Anterior cingulate cortex (tissue), 58 donors: ENCODE measurements at places on chromosomes 11 and 22.

GRCh38 chr11:18282626-18283025 is 16.6 kb downstream of the SAA1 start:
- DNase-seq = no peak

DNA sequence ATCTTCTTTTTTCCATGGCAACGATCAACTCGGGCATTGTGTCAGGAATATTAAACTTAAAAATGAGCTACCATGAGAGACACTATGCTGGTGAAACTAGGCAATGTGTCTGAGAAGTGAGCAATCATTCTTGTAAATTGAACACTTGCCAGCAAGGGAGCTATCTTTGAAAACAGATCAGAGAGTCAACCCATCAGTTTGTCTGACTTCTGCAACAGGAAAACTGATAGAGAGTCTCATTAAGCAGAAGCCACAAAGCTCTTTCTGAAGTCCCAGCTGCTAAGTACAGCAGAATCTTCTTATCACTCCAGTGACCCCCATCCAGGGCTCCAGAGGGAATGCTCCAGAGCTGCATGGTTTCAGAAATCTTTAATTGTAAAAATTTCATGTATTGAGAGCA is 114.7 kb downstream of the MSANTD4 start:
- DNase-seq = no peak

DNA sequence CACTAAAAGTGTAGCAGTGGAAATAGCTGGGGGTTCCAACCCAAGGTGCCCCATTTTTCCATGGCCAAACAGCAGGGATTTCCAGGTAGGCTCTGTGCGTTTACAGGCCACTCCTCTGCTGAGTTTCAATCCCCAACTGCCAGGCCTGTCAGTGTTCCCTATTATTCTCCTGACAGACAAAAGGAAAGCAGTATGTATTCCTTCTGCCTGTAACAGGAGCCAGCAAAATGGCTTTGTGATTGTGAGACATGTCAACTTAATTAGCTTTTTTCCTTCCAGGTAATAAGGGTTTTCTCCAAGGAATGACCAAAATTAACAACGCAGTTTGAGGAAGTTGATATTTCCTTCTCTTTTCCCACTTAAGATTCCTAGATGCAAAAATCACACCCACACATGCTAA is 277.1 kb upstream of the MPPED2 start:
- no peak for DNase-seq

- DNase-seq = peak; percentile 87
These were observed 79.8 kb upstream of the NCAM1 start for GRCh38 chr11:112881461-112881860.

DNA sequence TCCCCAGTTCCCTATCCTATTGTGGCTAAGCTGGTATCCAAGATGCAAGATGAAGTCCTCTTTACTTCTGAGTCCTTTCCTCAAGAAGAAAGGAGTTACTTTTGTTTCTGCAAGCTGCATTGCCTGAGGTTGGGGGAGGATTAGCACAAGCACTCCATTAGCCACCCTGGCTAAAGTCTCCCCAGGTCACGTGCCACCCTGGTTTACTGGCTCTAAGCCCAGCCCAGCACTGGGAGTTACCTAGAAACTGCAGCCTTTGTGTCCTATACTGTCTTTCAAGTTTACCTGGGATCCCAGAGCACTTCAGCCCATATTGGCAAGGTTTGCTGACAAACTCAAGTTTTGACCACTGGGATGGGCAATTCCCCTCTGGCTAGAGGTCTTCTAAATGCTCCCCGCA is 78.4 kb upstream of the DBX1 start:
- DNase-seq = no peak

DNA sequence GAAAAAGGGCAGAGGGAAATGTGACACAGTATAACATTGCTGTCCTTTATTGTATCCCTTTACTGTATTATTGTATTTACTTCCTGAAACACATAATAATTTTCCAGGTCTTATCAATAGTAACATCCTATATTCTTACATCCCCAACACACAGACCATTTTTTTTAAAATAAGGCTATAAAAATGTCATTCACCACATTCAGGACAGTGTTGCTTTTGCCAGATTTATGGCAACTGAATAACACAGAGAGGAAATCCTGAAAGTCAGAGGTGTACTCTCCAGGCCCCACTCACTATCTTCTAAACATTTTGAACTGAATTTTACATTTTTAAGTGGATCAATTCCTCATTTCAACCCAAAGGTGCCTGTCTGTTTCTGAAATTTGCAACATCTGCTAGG is 104.8 kb upstream of the MTMR2 start:
- DNase-seq = no peak

DNA sequence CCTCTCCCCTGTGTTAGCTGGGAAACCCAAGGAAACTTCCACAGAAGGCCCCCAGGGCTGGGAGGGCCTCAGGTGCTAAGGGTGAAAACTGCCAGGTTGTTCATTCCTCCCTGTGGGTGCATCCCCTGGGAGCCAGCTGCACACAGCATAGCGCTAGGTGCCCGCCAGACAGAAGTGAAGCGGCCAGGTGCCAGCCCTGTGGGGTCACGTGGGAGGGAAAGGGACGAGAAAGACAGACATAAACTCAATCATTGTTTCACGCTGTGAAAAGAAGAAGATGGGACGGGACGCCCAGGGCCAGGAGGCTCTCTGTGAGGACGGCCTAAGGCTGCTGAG is 31.6 kb upstream of the HMOX1 start:
- no peak for DNase-seq

DNA sequence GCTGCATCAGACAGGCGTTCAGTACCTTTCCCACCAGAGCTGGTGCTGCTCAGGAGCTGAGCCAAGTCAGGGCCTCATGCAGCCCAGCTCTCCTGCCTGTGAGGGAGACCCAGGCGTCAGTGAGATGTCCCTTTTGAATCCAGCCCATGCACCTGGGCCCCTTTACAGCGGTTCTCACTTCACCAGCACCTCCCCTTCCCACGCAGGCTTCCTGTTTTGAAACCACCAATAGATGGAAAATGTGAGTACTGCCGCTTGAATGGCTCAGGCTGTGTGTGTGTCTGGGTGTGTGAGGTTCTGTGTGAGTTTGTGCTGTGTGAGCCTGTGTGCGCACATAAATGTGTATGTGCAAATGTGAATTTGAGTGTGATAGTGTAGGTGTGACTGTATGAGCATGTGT is 88.4 kb downstream of the UBASH3B start:
- no peak for DNase-seq

DNA sequence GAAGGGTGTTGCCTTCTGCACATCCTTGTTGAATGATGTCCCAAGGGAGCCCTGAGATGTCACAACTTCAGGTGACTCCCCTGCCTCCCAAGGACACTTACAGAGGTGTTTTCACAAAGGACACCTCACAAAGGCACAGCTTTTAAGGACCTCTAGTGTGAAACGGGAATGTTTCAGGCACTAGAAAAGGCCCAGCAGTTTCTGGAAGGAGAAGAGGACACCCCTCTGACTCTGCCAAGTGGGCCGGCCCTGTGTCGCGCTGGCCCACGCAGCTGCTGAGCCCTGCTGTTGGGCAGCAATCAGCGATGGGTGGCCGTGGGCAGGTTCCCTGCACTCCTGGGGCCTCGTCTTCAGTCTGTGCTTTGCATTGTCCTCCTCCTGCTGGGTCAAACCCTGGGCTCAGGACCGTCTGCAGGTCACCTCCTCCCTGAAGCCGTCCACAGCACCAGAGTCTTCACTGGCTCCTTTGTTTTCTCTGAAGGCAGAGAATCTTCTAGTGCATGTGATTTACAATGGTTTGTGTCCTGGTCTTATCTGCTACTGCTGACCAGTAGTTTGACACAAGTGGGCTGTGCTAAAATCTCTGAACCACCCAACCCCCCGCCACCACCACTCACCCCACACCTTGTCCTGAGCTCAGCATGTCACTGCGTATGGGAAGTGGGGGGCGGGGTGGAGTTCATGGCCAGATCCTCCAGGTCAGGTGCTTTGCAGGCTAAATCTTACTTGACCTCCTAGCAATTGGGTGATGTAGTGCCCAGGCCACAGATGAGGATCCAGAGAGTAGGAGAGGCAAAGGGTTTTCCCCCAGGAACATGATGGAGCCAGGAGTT is 3.2 kb downstream of the LINC01488 start:
- DNase-seq = no peak

DNA sequence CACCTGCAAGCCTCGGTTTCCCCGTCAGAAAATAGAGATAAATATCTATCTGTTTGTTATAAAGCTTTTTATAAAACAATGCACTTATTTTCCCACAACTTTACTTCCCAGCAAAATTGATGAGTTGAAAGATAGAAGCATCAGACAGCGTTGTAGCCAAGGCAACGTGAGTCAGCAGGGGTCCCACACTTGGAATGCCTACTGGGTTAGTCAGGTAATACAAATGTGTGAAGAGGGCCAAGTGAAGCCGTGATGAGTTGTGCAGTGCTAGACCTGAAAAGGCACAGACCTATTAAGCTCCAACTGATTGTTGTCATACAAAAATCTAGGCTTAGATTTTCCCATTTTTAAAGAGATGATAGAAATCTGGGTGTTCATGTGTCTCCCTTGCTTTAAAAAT is 118.7 kb downstream of the PGR start:
- DNase-seq = no peak

GRCh38 chr11:62260261-62260953 is 9.6 kb upstream of the SCGB2A2 start:
- DNase-seq = no peak

DNA sequence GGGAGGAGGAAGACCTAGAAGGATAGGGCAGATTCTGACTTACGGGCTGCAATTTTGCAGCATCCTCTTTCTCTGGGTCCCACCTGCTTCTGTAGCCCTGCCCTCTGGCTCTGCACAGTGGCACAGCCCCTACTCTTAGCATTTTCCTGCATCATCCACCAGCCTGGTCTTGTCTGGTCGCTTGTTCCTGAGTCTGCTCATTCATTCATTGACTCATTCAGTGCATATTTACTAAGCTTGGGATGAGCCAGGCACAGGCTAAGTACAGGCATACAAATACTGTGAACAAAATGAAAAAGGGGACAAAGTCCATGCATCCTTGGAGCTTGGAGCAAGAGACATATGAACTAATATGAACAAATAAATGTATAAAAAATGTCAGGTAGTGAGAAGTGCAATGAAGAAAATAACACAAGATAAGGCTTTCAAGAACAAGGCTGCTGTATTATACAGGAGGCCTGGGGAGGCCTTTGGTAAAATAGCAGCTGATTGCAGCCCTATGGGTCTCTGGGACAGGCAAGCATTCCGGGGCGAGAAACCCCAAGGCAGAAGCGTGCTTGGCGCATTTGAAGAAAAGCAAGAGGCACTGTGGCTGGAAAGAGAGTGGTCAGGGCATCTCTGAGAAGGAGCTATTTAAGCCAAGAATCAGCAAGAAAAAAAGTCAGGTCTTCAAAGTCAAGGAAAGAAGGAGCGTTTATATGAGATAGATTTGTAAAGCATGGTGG is 108.0 kb upstream of the ALX4 start:
- no peak for DNase-seq

GRCh38 chr11:84310268-84310667 is 1024.1 kb upstream of the CCDC90B start:
- DNase-seq = no peak

DNA sequence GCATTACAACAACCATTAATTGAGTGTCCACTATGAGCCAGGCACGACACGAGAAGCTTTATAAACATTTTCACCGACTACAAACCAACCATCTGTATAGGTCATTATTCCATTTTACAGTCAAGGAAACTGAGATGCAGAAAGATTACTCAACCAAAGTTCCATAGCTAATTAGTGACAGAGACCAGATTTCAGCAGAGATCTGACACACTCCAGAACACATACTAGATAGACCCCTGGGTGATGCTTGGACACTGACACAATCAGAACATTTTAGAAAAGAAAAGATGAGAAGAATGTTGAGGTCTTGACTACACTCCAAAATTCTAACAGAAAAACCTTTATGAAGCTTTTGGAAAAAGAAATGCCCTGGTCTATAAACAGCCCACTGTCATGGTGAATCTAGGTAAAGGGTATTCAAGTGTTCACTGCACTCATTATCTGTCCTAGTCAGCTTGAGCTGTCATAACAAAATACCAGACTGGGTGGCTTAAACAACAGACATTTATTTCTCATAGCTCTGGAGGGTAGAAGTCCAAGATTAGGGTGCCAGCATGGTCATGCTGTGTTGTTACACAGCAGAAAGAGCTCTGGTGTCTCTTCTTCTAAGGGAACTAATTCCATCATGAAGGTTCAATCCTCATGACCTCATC is 89.0 kb downstream of the RELT start:
- DNase-seq = no peak
